ENCODE measurements at places on chromosomes 11 and 22.

GRCh38 chr11:119332111-119332765 lies 2.1 kb upstream of the RNF26 start:
- DNase-seq: no peak

- H3K4me1 ChIP-seq: no peaks in the 10 kb centered on the region
- H3K4me3 ChIP-seq: no peak overlapping the region
- H3K36me3 ChIP-seq: no peaks in the 10 kb centered on the region
- DNase-seq: no peak
- H3K27me3 ChIP-seq: no peaks in the 10 kb centered on the region
Measured at GRCh38 chr11:9633679-9634078, 30.2 kb upstream of the SWAP70 start.

GRCh38 chr11:112610494-112610893 lies 349.8 kb upstream of the PLET1 start:
- no peaks in the 10 kb centered on the region for H3K36me3 ChIP-seq
- H3K27ac ChIP-seq: no peak overlapping the region
- peaks cover 32% of the 10 kb centered on the region for H3K4me1 ChIP-seq
- DNase-seq: no peak
- H3K27me3 ChIP-seq: no peaks in the 10 kb centered on the region

GRCh38 chr22:25081409-25081824 lies 118.2 kb upstream of the CRYBB3 start:
- DNase-seq: no peak
- H3K36me3 ChIP-seq: no peaks in the 10 kb centered on the region
- H3K27ac ChIP-seq: no peak overlapping the region
- H3K4me3 ChIP-seq: no peak overlapping the region
- no peaks in the 10 kb centered on the region for H3K27me3 ChIP-seq
- no peaks in the 10 kb centered on the region for H3K4me1 ChIP-seq
